ENCODE measurements at places on chromosomes 12 and 14. TPM values are rescaled to one million over a fixed set of nuclear protein-coding genes. Genes with fewer than 3 reads are reported as not detected.

VRTN gene
- not detected for total RNA-seq

PAPLN gene
- total RNA-seq, result 0.57 TPM

POTEG gene
- not detected for total RNA-seq

LRRC23 gene
- 10.2 TPM for total RNA-seq

POU6F1 gene
- 12.9 TPM for total RNA-seq

MYO1A gene
- 0.10 TPM for total RNA-seq

NAA25 gene
- 46.5 TPM for total RNA-seq

FSCB gene
- total RNA-seq, result not detected

CYP27B1 gene
- total RNA-seq, result not detected

KRT74 gene
- total RNA-seq, result not detected

FAM186B gene
- total RNA-seq, result 0.47 TPM

ADGRD1 gene
- 2.1 TPM for total RNA-seq

MYF6 gene
- total RNA-seq, result 480 TPM

FGFR1OP2 gene
- 29.7 TPM for total RNA-seq

CLEC9A gene
- total RNA-seq, result not detected

GLIPR1L1 gene
- total RNA-seq, result not detected

ADCY4 gene
- 13.9 TPM for total RNA-seq

CHGA gene
- 0.87 TPM for total RNA-seq

DPPA3 gene
- not detected for total RNA-seq

SPX gene
- 0.59 TPM for total RNA-seq

SYT10 gene
- not detected for total RNA-seq

ANO4 gene
- not detected for total RNA-seq

PLBD1 gene
- total RNA-seq, result 8.2 TPM

TOMM20L gene
- total RNA-seq, result not detected

PRH2 gene
- not detected for total RNA-seq

PTCSC3 gene
- total RNA-seq, result not detected

NTS gene
- not detected for total RNA-seq

FKBP3 gene
- 202 TPM for total RNA-seq

ADCY6 gene
- 13.4 TPM for total RNA-seq

LTBR gene
- 37.3 TPM for total RNA-seq

KCNA5 gene
- 1.0 TPM for total RNA-seq

KLHL33 gene
- 10.9 TPM for total RNA-seq

CEP170B gene
- total RNA-seq, result 6.7 TPM

CCDC88C gene
- total RNA-seq, result 2.7 TPM

EMP1 gene
- total RNA-seq, result 49.8 TPM

SLC5A8 gene
- total RNA-seq, result not detected

KRT72 gene
- total RNA-seq, result not detected

IGFBP6 gene
- total RNA-seq, result 19.4 TPM

DACT1 gene
- 3.0 TPM for total RNA-seq

C1QL4 gene
- not detected for total RNA-seq

TSPAN9 gene
- 14.9 TPM for total RNA-seq

Measured in psoas muscle (tissue), 8 donors.